ENCODE measurements at places on chromosomes 4 and X. TPM values are rescaled to one million over a fixed set of nuclear protein-coding genes. Genes with fewer than 3 reads are reported as not detected.

Gene EOLA2
- 38.4 TPM for total RNA-seq

- H3K4me1 ChIP-seq: no peaks in the 10 kb centered on the region
- DNase-seq: no peak
- H3K27me3 ChIP-seq: no peaks in the 10 kb centered on the region
- H3K36me3 ChIP-seq: no peaks in the 10 kb centered on the region
- H3K4me3 ChIP-seq: no peak overlapping the region
These were observed 78.8 kb downstream of the TMEM47 start for GRCh38 chrX:34578237-34578636.

Gene TMEM47
- not detected for total RNA-seq

Gene AASDH
- total RNA-seq: 14.2 TPM

- H3K27me3 ChIP-seq: no peaks in the 10 kb centered on the region
- no peak overlapping the region for H3K27ac ChIP-seq
- H3K4me3 ChIP-seq: no peak overlapping the region
- DNase-seq: no peak
These were observed 42.2 kb upstream of the HGFAC start for GRCh38 chr4:3399277-3400194.

Measured in activated B cell treated with CpG ODN at 0.5 μM for 24 hours (primary cell).